CD4-positive, alpha-beta T cell (primary cell): ENCODE measurements at places on chromosomes 6 and 20.

GRCh38 chr6:29626948-29627754, 5.8 kb downstream of the GABBR1 start:
- peaks cover 10% of the 10 kb centered on the region for H3K36me3 ChIP-seq
- DNase-seq, result no peak
- no peaks in the 10 kb centered on the region for H3K27me3 ChIP-seq
- H3K27ac ChIP-seq, result no peak overlapping the region
- H3K4me3 ChIP-seq, result peak overlapping the region; percentile 84

DNA sequence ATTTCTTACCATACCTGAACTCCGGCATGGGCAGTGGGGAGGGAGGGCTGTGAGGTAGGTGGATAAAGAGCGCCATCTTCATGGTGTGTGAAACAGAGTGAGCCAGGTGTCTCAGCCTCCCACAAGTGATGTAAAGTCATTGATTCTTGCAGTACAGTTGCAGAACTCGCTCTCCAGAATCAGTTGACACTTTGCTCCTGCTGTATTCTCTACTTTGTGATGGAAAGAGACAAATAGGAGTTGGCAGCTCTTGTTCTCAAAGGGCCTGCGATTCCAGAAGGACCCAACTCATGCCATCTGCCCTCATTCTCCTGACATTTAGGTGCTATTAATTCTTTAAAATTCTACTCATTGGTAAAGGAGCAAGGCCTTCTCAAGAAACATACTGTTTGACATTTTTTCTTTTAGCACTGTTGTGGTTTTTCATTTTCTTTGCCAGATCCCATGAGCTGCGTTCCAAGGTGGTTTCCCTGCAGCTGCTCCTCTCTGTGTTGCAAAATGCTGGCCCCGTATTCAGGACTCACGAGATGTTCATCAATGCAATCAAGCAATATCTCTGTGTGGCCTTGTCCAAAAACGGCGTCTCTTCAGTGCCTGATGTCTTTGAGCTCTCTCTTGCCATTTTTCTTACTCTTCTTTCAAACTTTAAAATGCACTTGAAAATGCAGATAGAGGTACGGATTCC, 49.3 kb downstream of the ARFGEF2 start:
- H3K4me1 ChIP-seq, result no peaks in the 10 kb centered on the region
- DNase-seq, result no peak
- H3K4me3 ChIP-seq, result no peak overlapping the region
- no peak overlapping the region for H3K27ac ChIP-seq

DNA sequence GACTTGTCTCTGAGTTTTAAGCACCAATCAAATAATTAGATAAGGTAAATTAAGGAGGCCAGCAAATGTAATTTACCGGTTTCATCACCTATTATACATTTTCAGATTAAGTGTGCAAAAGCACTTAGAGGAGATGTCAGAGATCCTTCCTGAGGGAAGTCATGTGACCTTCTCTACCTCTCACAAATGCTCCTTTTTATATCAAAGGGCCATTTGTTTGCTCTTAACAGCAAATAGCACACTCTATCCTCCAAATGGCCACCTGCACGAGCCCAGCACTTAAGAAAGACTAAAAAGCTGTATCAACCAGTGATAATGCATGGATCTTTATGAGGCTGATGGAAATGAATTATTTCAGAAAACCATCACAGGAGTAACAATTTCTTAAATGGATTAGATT, 149.4 kb downstream of the ELOVL4 start:
- DNase-seq, result no peak
- peaks cover 2% of the 10 kb centered on the region for H3K27me3 ChIP-seq
- no peak overlapping the region for H3K27ac ChIP-seq
- no peaks in the 10 kb centered on the region for H3K36me3 ChIP-seq
- H3K4me1 ChIP-seq, result no peaks in the 10 kb centered on the region
- no peak overlapping the region for H3K4me3 ChIP-seq

GRCh38 chr6:32244946-32245398, 21.1 kb upstream of the NOTCH4 start:
- no peaks in the 10 kb centered on the region for H3K36me3 ChIP-seq
- H3K27me3 ChIP-seq, result no peaks in the 10 kb centered on the region
- no peak overlapping the region for H3K4me3 ChIP-seq
- H3K27ac ChIP-seq, result no peak overlapping the region

GRCh38 chr6:56671651-56672461, 29.2 kb upstream of the DST start:
- no peak for DNase-seq
- H3K27ac ChIP-seq, result no peak overlapping the region
- H3K4me3 ChIP-seq, result no peak overlapping the region
- no peaks in the 10 kb centered on the region for H3K4me1 ChIP-seq
- no peaks in the 10 kb centered on the region for H3K36me3 ChIP-seq
- H3K27me3 ChIP-seq, result no peaks in the 10 kb centered on the region

DNA sequence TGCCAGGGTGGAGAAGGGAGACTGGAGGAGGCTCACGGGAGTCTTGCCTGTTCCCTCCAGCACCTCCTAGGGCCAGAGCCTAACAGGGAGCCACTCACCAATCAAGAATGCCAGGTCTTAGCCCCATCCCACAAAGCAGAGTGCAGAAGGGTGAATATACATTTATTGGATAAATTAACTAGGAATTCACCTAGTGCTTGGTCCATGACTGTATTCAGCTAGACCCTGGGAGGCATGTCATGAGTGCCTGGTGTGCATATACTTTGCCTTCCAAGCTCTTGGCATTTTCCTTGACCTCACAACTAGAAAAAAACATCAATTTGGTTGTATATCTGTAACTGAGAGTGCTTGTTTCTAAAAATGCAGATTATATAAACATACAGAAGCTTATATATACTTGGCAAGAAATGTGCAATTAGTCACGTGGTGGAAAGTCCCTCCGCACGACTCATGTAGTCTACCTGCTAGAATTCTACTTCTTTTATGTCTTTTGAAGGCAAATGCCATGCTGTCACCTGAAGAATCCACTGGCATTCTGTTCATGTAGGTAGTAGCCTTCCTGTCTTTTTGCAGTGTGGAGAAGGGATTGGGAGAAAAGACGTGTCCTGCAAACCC, 991.0 kb downstream of the KIF16B start:
- no peaks in the 10 kb centered on the region for H3K36me3 ChIP-seq
- no peaks in the 10 kb centered on the region for H3K4me1 ChIP-seq
- no peaks in the 10 kb centered on the region for H3K27me3 ChIP-seq
- no peak overlapping the region for H3K27ac ChIP-seq
- no peak for DNase-seq

DNA sequence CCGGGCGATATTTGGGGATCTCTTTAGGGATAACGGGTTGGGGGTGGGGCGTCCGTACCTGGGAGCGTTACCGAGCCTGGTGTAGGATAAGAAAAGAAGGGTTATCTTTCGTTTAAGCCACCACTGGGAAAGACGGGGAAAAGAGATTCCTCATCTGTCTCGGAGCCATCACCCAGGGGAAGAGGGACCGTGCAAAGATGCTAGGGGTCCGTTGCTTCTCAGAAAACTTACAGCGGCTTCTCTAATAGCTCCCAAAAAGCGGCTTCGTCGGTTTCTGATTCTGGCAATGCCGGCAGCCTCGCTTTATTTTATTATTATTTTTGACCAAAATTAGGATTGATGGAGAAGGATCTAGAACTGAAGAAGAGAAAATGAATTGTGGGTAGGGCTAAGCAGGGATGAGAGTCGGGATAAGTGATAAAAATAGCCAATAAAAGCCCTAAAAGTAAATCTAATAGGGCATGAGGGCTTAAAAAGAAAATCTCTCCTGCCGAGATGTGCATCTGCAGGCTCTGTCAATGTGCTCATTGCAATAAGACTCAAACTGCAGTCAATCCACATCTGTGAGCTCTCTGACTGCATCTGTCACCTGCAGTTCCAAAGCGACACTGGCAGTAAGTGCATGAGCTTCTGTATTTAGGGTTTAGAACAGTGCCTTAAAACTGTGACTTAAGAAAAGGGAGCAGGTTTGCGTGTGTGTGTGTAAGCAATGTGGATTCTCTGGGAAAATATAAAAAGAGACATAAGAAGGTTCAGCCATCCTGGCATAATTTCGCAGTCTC, 801 bp downstream of the TBPL1 start:
- H3K27ac ChIP-seq, result no peak overlapping the region
- no peak for DNase-seq
- peak overlapping the region; percentile 83 for H3K4me3 ChIP-seq
- peaks cover 14% of the 10 kb centered on the region for H3K4me1 ChIP-seq
- H3K36me3 ChIP-seq, result no peaks in the 10 kb centered on the region

- no peak overlapping the region for H3K27ac ChIP-seq
- peaks cover 66% of the 10 kb centered on the region for H3K4me1 ChIP-seq
- H3K27me3 ChIP-seq, result no peaks in the 10 kb centered on the region
- H3K4me3 ChIP-seq, result no peak overlapping the region
- DNase-seq, result no peak
- H3K36me3 ChIP-seq, result peaks cover 33% of the 10 kb centered on the region
These were observed 6.0 kb downstream of the CST7 start for GRCh38 chr20:24955045-24955444.

DNA sequence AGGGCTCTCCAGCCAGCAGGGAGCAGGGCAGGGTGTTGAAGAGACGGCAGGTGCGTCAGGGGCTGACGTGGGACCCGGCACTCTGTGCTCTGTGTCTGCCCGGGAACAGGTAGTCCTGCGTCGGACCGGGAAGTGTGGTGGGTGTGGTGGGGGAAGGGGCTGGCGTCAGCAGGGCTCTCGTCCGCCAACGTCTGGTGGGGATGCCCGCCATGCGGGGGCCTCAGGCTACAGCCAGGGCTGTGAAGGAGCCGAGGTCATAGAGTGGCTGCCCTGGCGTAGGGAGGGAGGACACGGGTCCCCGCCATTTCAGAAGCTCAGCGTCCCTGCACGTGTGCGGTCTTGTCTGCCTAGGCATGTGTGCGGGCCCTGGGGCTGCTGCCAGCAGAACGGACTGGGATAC, 25.3 kb downstream of the DNAJC5 start:
- H3K4me1 ChIP-seq, result no peaks in the 10 kb centered on the region
- DNase-seq, result no peak
- no peak overlapping the region for H3K4me3 ChIP-seq

GRCh38 chr6:7424967-7425807, 35.6 kb downstream of the RIOK1 start:
- H3K4me3 ChIP-seq, result no peak overlapping the region
- no peaks in the 10 kb centered on the region for H3K4me1 ChIP-seq
- no peaks in the 10 kb centered on the region for H3K27me3 ChIP-seq
- no peaks in the 10 kb centered on the region for H3K36me3 ChIP-seq

DNA sequence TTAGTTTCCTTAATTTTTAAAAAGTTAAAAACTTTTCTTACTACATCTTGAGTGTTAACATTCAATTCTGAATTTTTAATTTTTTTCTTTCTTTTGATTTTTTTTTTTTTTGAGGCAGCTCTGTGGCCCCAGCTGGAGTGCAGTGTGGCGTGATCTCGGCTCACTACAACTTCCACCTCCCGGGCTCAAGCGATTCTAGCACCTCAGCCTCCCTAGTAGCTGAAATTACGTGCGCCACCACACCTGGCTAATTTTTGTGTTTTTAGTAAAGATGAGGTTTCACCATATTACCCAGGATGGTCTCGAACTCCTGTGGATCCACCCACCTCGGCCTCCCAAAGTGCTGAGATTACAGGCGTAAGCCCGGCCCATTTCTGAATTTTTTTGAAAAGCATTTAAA, 1.2 kb downstream of the DDX43 start:
- no peak overlapping the region for H3K27ac ChIP-seq
- H3K36me3 ChIP-seq, result no peaks in the 10 kb centered on the region
- no peak for DNase-seq
- no peaks in the 10 kb centered on the region for H3K27me3 ChIP-seq

DNA sequence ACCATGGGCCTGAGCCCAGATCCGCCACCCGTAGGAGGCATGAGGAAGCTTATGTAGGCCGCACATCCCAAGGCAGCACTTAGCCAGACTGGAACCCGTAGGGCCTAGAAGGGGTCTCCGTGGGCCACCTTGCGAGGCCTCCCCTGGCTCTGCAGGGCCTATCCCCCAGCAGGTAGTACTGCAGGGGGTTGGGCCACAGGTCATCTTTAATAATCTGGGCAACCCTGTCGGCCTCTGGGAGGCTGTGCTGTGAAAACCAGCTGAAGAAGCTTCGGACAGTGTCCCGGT, 18.5 kb downstream of the PLAGL2 start:
- no peaks in the 10 kb centered on the region for H3K27me3 ChIP-seq
- peaks cover 25% of the 10 kb centered on the region for H3K4me1 ChIP-seq
- no peak for DNase-seq
- peak overlapping the region; percentile 78 for H3K4me3 ChIP-seq

GRCh38 chr6:90575267-90575666, 11.6 kb downstream of the MAP3K7 start:
- no peak overlapping the region for H3K4me3 ChIP-seq
- DNase-seq, result no peak
- peaks cover 9% of the 10 kb centered on the region for H3K36me3 ChIP-seq
- no peaks in the 10 kb centered on the region for H3K4me1 ChIP-seq

- no peak overlapping the region for H3K4me3 ChIP-seq
- DNase-seq, result no peak
- H3K4me1 ChIP-seq, result no peaks in the 10 kb centered on the region
- no peaks in the 10 kb centered on the region for H3K27me3 ChIP-seq
- no peak overlapping the region for H3K27ac ChIP-seq
These were observed 705.7 kb upstream of the SLC35B3 start for GRCh38 chr6:9140951-9141460.

DNA sequence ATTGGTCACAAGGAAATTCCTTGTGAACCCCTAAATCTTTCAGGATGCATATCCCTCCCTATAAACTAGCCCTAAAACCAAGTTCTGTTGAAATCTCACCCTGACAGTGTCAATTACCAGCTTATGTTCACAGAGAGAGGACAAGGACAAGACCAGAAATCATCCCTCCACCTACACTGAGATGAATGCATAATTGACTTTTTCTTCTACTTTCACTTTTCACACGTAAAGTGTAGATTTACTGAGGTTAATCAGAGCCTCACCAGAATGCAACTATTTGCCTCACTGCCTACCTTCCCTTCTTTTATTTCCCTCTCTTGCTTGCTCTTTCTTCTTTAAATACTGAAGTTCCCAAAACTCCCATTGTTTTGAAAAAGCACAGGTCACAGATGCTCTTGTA, 15.3 kb upstream of the NKAIN2 start:
- H3K4me3 ChIP-seq, result no peak overlapping the region
- no peaks in the 10 kb centered on the region for H3K4me1 ChIP-seq
- no peaks in the 10 kb centered on the region for H3K27me3 ChIP-seq
- DNase-seq, result no peak

GRCh38 chr6:127464881-127465459, 5.8 kb upstream of the KIAA0408 start:
- peak; percentile 37 for DNase-seq
- no peaks in the 10 kb centered on the region for H3K4me1 ChIP-seq
- no peak overlapping the region for H3K4me3 ChIP-seq
- no peak overlapping the region for H3K27ac ChIP-seq
- H3K27me3 ChIP-seq, result no peaks in the 10 kb centered on the region
- no peaks in the 10 kb centered on the region for H3K36me3 ChIP-seq

- no peak for DNase-seq
- H3K27ac ChIP-seq, result no peak overlapping the region
- no peaks in the 10 kb centered on the region for H3K27me3 ChIP-seq
These were observed 31.5 kb downstream of the NEDD9 start for GRCh38 chr6:11201015-11201414.
